NCI-H1930 (cell line): ENCODE measurements at places on chromosomes 2 and 18.

DNA sequence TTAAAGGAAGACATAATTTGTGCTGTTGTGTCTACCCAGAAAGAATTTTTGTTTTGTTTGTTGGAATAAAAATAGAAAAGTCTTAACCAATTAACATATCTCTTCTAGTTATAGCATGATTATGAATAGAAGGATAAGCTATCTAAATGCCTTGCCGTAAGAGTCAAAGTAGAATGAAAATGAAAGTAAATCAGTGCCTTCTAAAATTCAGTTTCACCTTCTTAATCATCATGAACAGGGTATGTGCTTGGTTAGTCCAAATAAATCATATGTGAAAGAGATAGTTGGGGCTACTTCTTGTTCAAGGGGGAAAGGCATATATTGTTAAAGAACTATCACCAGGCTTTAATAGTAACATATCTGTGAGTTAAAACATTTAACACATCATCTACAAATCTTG is 91.5 kb downstream of the GULP1 start:
- no peak for DNase-seq

- DNase-seq = no peak
Measured at GRCh38 chr2:118103951-118104940, 16.0 kb downstream of the INSIG2 start.

GRCh38 chr18:36298126-36298741 is 721 bp downstream of the FHOD3 start:
- DNase-seq = peak; percentile 27

GRCh38 chr2:236857246-236857645 is 228.4 kb upstream of the COPS8 start:
- DNase-seq = no peak

- DNase-seq = no peak
Measured at GRCh38 chr2:31287654-31288053, 53.7 kb downstream of the EHD3 start.

GRCh38 chr2:41806286-41806685 is 241.5 kb upstream of the PKDCC start:
- no peak for DNase-seq

DNA sequence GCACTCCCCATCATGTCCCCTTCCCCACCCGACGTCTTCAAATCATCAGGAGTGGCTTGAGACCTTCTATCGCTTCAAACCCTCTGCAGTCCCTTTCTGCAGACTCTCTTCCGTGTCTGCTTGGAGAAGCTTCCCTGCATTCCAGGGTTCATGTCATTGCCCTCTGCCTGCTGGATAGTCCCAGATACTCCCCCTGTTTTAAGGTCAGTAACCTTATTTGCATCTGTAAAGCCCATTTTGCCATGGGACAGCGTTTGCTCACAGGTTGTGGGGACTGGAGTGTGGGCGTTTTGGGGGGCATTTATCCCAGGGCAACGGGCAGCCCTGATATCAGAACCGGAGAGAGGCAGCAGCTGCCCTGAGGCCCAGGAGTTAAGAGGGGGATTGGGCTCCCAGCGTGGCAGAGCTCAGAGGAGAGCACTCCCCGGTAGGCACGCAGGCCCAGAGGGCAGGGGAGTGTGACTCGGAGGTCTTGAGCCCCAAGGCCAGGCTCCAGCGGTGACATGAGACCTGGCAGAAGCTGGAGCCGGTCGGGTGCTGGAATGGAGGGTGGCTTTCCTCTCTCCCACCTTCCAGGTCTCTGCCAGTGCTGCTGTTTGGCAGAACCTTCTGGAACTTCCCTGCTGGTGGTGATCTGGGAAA is 73.8 kb downstream of the RTP5 start:
- no peak for DNase-seq

DNA sequence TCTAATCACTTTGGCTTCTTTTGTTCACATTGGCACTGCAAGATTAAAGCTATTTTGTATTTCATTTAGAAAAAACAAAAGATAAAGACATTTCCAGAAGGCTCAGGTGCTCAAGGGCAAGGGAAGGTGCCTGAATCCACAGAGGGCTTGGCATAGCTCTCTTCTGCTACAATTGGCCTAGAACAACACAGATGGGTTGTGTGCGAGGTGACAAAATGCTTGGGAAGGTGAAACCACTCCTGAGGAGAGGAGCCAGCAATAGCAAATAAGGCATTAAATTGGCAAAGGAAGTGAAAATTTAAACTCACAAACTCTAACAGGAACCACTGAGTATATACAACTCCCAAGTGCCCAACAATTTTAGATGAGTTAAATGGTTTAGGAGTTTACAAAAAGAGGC is 1290.4 kb upstream of the CHAC2 start:
- no peak for DNase-seq

- DNase-seq = no peak
Measured at GRCh38 chr2:9178110-9178903, 28.3 kb upstream of the ASAP2 start.

DNA sequence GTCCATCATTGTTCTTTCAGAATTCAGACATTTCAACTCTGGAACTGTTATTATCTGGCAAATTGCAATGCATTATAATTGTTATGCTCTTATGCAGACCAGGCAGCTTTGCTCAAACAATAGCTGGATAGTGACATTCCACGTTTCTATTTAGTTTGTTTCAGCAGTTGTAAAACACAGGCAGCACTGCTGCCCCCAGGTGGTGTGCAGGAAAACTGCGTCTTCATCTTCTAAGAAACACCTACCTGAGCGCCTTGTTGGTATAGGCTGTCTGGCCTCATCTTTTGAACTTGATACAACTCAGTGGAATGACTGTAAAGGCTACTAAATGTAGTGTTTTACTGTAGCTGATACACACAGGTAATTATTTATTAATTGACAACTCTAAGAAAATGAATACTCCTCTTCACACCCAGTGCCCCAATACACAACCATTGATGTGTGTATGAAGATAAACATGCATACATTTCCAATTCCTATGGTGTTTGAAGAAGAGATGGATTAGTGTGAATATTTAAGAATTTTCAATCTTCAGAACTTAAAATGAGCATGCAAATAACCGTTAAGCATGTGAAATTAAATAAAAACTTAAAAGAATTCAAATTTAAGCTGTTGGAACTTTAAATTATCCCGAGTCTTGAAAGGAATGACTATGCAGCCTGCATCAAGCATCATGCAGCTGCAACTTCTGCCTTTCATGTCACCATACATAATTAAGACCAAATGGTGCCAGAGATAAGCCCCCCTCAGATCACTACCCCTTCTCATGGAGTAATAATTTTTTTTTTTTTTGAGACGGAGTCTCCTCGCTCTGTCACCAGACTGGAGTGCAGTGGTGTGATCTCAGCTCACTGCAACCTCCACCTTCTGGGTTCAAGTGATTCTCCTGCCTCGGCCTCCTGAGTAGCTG is 85.6 kb downstream of the CD8B2 start:
- no peak for DNase-seq

DNA sequence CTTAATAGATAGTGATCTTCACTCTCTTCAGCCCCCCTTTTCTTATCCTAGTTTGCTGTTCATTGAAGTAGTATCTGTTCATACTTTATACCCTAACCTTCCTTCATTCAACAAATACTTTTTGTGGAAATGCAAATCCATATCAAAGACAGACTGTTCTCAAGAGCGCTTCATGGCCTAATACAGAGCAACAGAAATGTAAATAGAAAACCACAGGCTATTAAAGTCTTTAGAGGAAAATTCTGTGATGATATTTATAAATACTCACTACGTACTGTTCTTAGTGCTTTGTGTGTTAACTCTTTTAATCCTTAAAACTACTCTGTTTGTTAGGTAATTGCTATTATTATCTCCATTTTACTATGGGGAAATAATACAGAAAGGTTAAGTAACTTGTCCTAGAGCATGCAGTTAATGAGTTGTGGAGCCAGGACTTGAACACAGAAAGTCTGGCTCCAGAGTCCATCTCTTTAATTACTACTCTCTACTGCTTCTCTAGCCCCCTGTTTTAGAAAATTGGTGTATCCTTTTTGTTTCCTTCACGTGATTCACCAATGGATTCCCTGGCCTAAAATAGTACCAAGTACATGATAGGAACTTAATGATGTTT is 2.9 kb downstream of the MDH1 start:
- DNase-seq = no peak

- DNase-seq = no peak
Measured at GRCh38 chr2:180670302-180671003, 310.0 kb upstream of the UBE2E3 start.

GRCh38 chr2:164054651-164055050 is 318.8 kb upstream of the FIGN start:
- no peak for DNase-seq

GRCh38 chr2:209138079-209138478 is 285.8 kb upstream of the MAP2 start:
- no peak for DNase-seq

GRCh38 chr2:30109856-30110255 is 37.0 kb upstream of the YPEL5 start:
- no peak for DNase-seq

DNA sequence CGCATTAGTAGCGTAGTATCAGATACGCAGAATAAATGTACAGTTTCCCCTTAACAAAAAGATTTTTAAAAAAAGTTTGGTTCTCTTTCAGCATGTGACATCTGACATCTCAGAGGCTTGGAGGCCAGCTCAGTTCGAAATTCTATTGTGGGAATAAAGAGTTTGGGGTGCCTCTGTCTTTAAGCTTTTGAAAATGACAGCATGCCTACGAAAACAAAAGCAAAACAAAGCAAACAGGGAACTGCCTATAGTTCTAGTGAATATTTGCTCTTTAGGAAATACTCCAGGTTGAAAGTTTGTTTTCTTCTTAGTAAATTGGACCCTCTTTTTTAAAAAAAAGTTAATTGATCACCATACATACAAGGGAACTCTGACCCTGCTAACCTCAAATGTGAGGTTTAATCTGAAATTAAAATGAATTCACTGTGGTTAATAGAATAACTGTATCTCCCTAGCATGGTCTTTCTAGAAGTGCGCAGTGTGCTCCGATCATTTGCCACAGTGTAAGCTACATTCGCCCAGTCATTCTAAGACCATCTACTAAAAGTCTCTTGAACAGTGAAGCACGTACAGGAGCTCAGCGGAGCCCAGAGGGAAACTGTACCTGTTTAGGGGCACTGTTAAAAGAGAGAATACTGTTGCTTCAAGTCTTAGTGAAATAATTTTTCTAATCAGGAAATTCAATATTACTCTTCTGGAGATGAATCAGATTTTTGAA is 347.0 kb upstream of the CDH2 start:
- no peak for DNase-seq

DNA sequence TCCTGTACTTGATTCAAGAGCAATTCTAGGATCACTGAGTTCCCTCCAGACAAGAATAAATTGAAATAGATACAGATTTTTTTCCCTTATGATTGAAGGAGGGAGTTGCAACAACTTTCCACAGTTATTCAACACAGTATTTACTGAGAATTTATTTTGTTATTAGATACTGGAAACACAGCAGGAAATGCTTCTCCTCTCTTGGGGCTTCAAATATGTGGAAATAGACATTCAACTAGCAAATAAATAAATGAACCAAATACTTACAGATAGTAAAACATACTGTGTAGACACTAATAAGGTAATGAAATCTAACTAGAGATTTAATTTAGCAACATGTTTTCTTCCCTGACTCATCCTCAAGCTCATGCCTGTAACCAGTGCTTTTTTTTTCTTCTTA is 169.2 kb downstream of the LNPK start:
- DNase-seq = no peak

GRCh38 chr2:219362524-219363164 is 25.1 kb downstream of the DNPEP start:
- no peak for DNase-seq

DNA sequence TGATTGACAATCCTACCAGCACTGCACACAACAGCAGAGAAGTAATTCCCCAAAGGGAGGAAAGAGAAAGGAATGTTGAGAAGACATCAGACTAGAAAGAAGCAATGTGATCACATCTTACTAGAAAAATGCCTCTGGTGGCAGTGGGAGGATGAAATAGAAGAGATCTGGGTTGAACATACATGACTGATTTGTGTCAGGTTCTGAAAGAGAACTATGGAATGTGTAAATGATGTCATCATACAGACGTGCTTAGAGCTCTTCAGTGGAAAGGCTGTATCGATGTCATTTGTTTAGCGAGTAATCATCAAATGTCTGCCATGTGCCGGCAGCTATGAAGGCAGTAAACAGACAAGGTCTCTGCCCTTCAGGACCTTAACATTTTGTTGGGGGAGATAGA is 24.9 kb downstream of the GORASP2 start:
- no peak for DNase-seq

GRCh38 chr2:28821295-28821958 is 10.8 kb downstream of the SPDYA start:
- no peak for DNase-seq

- no peak for DNase-seq
Measured at GRCh38 chr2:27622921-27623384, 5.9 kb downstream of the CCDC121 start.

- DNase-seq = no peak
Measured at GRCh38 chr2:20479835-20480234, 33.0 kb downstream of the RHOB start.

GRCh38 chr18:45291621-45292615 is 323.4 kb upstream of the SLC14A2 start:
- DNase-seq = no peak

- DNase-seq = no peak
Measured at GRCh38 chr2:162537651-162538050, 193.7 kb downstream of the GCA start.
